ENCODE measurements at places on chromosomes 16 and 17.

DNA sequence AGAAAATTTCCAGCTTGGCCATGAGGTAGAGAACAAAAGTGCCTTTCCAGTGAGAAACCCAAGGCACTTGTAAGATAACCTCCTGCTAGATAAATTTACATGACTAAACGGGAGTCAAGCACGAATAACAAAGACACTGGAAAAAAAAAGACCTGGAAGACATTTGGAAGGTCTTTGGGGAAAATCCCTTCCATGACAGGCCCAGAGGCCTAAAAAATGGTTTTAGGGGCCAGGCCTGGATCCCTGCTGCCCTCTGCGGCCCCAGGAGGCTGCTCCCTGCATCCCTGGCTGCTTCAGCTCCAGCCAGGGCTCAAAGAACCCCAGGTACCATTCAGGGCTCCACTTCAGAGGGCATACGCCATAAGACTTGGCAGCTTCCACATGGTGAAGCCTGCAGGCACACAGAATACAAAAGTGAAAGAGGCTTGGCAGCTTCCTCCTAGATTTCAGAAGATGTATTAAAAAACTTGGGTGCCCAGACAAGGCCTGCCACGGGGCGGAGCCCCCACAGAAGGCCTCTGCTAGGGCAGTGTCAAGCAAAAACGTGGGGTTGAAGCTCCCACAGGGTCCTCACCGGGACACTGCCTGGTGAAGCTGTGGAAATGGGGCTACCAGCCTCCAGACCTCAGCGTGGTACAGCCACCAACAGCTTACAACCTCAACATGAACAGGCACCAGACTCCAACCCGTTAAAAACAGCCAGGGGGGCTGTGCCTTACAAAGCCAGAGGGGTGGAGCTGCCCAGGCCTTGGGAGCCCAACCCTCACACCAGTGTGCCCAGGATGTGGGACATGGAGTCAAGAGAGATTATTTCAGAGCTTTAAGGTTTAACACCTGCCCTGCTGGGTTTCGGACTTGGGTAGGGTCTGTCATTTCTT is 77.1 kb downstream of the SDK2 start:
- DNase-seq, result no peak

DNA sequence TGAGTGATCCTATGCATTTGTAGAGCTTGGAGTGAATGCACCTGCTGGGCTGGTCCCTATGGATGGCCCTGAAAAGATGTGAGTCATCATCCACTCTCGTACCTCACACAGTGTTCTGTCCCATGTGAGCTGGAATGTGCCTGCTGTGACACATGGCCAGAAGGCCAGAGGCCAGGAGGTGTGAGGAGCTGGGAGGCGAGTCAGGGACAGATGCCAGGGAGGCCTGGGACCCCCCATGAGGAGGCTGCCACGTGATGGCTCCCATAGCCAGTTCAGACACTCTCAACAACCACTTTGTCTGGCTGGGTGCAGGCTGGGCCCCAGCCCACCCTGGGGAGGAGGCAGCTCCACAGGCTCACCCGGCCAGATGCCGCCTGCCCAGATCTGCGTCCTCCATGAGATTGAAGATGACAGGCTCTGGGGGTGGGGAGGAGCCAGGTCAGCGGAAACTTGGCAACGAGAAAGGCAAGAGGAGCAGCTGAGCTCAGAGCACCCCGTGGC is 168.8 kb downstream of the C16orf78 start:
- no peak for DNase-seq

DNA sequence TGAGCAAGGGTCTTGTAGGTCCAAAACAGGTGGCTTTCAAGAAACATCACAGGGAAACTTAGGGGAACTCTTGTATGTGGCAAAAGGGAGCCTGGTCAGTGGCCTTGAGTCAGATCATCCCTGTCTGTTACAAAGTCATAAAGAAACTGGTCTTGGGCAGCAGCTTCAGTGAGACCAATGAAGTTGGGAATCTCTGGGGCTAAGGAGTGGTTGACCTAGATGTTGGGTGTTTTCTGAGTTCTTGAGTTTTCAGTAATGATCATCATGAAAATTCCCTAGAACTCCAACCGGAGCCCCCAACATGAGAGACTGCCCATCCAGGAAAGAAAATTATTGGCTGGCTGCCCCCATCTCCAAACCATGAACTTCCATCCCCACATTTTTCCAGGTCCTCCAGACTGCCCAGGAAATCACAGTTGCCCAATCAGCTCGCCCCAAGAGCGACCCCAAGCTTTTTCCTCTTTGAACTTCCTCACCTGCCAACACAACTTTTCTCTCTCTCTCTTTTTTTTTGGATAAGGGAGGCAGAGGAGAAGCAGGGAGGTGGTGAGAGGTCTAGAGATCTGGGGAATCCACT is 3.9 kb downstream of the CCR7 start:
- DNase-seq, result no peak

DNA sequence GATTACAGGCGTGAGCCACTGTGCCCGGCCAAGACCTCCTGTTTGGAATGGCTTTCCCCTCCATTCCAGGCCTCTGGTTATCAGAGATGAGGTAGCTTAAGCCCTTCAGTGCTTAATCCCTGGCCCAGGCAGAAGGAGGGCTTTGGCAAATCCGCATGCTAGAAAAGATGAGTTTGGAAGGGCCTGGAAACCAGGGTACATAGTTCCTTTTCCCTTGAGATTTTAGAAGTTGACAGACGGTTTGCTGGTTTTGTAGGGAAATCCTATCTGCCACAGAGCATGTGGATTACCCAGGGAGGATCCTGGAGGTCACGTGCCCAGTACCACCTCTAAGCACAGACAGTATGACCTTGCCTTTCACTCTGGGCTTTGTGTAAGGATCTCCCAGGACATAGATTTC is 114.7 kb upstream of the CACNG3 start:
- DNase-seq, result no peak

GRCh38 chr17:49629447-49629846 is 48.5 kb downstream of the SPOP start:
- no peak for DNase-seq

DNA sequence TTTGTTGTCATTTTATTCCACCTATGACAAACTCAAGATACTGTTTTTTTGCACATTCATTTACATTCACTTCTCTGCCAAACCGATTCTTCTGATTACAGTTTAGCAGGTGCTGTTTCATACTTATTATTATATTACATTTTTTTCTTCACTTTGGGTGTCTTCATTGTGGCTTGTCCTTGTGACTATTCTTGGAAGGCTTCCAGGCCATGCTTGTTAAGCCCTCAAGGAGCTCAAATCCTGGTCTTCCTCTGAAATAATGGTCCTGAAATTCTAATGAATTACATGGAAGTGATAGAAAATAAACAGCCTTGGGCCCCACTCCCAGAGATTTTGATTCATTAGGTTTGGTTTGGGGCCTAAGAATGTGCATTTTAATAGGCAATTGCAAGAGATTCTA is 1.4 kb downstream of the KRTAP2-4 start:
- DNase-seq, result no peak

Data from renal cortical epithelial cell (primary cell).